SK-MEL-5 (cell line): ENCODE measurements at places on chromosomes 13 and 19.

DNA sequence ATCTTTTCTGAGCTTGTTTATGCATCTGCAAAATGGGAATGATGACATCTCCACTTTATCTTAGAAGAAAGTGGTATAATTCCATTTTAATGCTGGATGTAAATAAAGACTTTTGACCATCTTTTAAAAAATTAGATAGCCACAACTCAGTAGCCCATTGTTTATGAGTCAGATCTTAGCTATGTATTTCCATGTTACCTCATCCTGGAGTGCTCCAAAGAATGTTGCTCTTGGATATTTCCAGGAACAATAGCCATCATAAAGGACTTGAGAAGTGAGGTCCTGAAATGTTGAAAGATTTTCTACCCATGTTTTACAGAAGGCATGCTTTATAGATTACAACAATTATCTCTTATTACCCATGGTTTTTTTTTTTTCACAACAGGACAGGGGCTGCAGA, 229.3 kb upstream of the EDNRB start:
- DNase-seq: no peak

DNA sequence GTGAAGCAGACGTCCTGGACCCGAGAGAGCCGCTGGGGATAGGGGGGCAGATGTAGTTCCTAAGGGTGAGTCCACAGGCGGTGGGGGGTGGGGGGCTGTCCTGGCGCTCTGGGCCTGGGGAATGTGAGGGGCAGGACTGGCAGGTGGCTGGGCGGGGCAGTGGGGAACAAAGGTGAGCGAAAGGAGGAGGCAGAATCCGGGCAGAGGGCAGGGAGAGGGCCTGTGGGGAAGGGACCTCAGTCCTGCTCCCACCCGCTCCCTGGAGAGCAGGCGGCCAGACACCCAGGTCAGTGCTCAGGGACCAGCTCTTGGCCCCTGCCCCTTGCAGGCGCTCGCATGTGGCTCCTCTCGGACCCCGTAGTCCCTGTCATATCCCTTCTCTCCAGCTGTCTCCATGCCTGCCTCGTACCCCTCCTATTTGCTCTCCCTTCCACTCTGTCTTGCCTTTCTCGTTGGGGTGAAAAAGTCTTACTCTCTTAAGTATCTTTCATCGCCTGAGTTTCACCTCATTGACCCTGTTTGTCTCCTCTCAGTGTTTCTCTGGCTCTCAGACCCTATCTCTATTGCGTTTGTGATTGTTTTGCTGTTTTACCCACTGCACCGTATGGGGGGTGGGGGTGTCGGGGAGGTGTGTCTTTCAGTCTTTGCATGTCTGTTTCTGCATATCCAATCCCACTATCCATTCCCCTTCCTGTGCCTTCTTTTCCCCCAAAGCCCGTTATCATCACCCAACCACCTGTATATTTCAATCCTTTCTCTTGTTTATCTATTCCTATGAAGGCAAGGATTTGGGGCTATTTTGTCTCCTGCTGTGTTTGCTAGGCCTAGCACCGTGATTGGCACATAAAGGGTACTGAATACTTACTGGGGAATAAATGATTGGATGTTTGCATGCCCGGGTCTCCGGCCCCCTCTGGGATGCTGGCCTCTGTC, 5.8 kb downstream of the SPHK2 start:
- DNase-seq: no peak

GRCh38 chr13:60043262-60043661, 120.5 kb downstream of the DIAPH3 start:
- DNase-seq: no peak

GRCh38 chr19:47628078-47628771, 19.3 kb downstream of the BICRA start:
- DNase-seq: no peak

- no peak for DNase-seq
Measured at GRCh38 chr13:79870766-79871165, 389.8 kb downstream of the NDFIP2 start.

DNA sequence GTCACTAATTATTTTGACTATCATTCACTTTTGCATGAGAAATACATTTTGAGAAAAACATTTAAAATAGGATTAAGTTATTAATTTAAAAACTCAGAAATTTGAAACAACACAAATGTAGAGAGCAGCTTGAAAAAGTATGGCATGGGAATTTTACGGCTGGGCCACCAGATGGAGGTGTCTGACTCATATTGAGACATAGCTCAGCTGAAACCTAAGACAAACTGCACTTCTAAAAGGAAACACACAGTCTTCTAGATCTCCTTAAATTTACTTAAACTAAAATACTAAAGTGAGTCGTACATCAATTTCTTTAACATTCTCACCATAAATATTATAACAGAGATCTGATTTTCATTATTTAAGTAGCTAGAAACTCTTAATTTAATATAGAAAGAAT, 41.9 kb upstream of the POSTN start:
- DNase-seq: peak; percentile 51

GRCh38 chr13:67416047-67416925, 186.2 kb upstream of the PCDH9 start:
- DNase-seq: peak; percentile 80

DNA sequence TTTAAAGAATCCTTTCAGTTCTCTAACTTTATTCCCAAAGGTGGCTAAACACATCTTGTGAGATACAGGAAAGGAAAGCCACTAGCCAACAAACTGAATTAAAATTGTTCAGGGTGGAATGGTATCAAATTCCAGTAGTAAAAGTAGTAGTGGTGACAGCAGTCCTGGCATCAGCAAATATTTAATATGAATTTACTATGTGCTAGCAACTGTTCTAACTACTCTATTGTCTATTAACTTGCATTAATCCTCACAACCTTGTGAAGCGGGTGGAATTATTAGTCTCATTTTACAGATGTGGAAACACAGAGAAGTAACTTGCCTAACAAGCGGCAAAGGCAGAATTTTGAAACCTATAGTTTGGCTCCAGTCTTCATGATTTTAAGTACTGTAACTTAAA, 130.1 kb downstream of the KLF12 start:
- no peak for DNase-seq

DNA sequence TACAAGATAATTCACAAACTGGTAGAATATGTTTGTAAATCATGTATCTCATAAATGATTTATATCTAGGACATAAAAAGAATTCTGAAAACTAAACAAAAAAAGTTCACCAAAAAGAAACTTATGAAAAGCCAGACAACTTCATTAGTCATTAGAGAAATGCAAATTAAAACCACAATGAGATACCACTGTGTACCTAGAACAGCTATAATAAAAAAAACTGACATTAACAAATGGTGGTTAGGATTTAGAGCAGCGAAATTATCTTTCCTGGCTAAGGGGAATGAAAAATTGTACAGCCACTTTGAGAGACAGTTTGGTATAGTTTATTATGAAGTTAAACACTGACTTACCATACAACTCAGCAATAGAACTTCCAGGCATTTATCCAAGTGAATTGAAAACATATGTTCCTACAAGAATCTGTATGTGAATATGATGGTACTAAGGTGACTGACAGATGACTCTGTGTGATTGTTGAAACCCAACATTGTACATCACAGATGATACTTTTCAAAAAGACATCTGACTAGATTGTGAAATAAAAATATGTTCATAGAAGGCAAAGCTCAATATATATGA, 41.8 kb downstream of the UGGT2 start:
- no peak for DNase-seq

- peak; percentile 43 for DNase-seq
Measured at GRCh38 chr13:55517312-55517711, 1623.4 kb upstream of the PRR20A start.

- DNase-seq: no peak
Measured at GRCh38 chr13:101397742-101398141, 18.6 kb downstream of the NALCN start.

DNA sequence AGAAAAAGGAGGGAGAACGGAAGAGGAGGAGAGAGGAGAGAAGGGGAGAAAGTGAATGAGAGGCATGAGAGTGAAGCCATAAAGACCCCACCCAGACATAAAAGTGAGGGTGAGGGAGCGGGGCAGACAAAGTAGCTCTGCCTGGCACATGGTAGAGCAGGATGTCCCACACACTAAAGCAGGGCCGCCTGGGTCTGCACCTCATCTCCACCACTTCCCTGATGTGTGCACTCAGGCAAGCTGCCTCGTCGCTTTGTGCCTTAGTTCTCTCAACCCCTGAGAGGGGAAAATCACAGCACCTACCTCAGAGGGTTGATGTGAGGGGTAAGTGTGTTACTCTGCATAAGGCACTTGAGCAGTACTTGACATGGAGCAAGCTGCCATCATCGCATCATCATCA, 488.1 kb downstream of the COG6 start:
- DNase-seq: no peak

DNA sequence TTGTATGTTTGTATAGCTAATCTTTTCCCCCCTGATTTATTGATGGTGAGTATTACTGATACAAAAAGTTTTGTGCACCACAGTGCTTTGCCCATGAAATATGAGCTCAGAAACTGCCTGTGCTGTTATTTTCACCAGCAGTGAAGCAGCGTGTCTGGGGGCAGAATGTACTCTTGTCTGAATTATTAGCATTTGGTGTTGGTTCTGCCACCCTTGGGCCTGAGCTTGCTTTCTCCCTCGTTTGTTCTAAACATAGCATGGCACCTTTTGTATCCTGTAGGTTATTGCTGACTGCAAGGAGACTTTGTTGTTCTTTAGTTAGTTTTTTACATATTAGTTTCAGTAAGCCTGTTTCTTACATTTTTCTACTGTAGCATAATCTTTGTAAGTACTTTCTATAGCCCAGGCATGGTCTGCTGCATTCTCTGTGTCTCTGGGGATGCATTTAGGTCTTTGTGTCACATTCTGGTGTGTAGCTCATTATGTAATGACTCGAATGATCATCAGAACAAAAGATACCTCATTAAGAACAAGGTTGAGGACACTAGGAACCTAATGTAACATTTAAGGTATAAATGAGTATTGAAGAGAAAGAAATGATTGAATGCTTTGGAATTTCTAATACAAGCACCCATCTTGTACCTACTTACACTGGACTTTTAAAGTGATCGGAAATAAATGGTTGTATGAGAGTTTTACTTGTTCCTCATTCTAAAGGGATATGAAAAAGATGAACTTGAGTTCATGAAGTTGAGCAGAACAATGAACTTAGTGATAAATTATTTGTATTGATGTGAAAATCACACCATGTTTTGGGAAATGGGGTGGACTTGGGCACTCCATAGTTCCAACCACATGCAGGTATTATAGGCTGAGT, 50.3 kb upstream of the GPI start:
- DNase-seq: no peak

- no peak for DNase-seq
Measured at GRCh38 chr19:10433131-10433536, 12.8 kb downstream of the PDE4A start.

DNA sequence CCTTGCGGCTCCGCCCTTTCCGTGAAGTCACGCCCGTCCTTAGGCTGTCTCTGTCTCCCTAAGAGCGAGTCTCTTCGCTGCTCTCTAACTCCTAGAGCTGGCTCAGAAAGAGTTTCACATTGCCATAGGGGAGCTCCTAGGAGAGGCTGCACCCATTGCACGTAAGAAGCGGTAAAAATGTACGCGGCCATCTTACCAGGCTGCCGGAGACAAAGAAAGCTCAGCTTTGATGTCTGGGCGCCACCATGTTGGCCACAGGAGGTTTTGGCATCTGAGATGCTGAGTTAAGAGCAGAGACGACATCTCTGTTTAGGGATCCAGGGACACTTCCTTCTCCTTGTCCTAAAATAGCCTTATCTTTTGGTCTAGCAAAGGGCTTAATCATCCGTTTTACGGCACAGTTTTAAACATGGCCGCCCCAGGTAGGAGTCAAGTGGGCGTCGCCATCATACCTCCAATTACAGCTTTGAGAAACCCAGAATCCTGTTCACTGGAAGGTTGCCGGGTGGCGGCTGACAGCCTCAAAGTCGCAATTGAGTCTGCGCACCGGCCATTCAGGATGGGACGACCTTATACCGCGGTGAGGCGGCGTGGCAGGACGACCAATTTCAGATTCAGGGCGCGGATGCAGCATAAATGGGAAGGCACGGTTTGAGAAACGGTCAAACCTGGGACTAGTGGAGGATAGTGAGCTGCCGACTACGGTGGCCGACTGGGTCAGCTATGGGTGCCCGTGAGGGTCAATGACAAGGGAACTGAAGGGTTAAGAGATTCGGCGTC, at the start of gene ZNF793:
Gene ZNF793, plus strand, starts transcription at position 553 of the 780 bp plus-strand sequence. CDS start 16,501 bp downstream, outside the sequence.
- DNase-seq: peak; percentile 43

DNA sequence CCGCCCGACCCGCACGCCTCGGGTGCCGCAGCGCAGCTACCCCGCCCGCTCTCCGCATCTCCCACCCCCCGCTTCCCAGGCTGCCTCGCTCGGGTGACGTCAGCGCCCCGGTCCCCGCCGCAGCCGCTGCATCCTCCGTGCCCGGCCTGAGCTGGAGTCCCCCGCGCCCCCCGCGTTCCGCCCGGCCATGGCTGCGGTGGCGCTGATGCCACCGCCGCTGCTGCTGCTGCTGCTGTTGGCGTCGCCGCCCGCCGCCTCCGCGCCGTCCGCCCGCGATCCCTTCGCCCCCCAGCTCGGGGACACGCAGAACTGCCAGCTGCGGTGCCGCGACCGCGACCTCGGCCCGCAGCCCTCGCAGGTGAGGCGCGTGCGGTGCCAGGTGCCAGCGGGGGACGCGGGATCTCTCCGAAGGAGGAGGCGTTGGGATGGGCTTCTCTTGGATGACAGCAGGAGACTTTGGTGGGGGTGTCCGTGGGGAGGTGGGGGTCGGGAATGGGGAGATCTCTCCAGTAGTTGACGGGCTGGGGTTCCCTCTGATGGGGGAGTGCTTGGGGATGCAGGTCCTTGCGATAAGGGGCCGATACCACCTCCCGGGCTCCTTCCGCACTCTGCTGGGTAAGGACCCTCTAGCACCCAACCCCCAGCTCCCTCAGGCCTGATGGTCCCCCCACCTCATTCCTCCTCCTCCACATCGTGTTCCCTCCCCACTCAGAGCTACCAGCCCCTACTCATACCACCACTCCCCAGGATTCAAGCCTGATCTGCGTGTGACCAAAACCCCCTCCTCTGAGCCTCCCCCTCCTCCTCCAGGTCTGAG, at the start of gene TMEM59L:
Gene TMEM59L, plus strand, starts transcription at position 99 of the 817 bp plus-strand sequence. Its CDS starts 89 bp downstream, at position 188.
- DNase-seq: no peak

- no peak for DNase-seq
Measured at GRCh38 chr13:80618781-80619180, 277.9 kb upstream of the SPRY2 start.

- no peak for DNase-seq
Measured at GRCh38 chr19:12886969-12887747, at the start of gene KLF1. Gene KLF1 (minus strand): TSS chr19:12887201. CDS start chr19:12887140, 61 bp downstream.

- DNase-seq: no peak
Measured at GRCh38 chr19:4075373-4075772, 8.7 kb upstream of the ZBTB7A start.

- DNase-seq: no peak
Measured at GRCh38 chr19:5131031-5131505, 162.2 kb downstream of the KDM4B start.
